ENCODE measurements at places on chromosomes 6 and 20.

GRCh38 chr20:44866703-44867335 is 18.7 kb upstream of the YWHAB start:
- no peak for DNase-seq

DNA sequence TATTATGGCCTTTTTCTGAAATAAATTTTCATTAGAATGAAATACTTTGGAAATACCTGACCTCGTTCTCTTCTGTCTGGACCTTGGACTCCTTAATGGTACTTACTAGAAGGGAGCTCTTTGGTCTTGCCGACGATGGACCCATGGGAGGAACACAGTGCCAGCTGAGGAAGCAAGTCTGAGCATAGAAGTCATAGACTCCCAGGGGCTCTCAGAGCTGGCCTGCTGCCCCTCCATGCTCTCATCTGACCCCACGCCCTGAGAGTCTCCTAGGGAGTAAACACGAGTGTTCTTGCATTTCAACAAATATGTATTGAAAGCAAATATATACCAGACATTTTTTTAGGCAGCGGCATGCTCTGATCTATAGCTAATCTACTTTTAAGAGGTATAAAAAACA is 87.8 kb downstream of the PLEKHG1 start:
- no peak for DNase-seq

- no peak for DNase-seq
Observed at GRCh38 chr20:20655883-20656282, 56.6 kb downstream of the RALGAPA2 start.

DNA sequence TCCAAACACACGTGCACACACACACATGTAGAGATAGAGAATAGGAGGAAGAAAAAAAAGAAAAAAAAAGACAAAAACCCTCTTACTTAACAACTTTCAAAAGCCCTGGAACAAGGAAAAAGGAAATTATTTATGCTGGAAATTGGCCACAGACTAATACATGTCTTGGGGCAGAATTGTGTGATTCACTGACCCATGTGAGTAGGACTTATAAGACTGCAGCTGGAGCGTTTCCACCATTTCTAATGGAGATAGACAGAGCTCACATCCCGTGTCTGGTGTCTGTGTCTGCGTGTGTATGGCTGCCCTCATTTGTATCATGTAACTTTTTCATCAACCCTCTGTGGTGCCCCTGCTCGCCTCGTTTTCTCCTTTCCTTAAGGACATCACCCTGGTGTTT is 99.8 kb upstream of the PDE10A start:
- DNase-seq, result no peak

DNA sequence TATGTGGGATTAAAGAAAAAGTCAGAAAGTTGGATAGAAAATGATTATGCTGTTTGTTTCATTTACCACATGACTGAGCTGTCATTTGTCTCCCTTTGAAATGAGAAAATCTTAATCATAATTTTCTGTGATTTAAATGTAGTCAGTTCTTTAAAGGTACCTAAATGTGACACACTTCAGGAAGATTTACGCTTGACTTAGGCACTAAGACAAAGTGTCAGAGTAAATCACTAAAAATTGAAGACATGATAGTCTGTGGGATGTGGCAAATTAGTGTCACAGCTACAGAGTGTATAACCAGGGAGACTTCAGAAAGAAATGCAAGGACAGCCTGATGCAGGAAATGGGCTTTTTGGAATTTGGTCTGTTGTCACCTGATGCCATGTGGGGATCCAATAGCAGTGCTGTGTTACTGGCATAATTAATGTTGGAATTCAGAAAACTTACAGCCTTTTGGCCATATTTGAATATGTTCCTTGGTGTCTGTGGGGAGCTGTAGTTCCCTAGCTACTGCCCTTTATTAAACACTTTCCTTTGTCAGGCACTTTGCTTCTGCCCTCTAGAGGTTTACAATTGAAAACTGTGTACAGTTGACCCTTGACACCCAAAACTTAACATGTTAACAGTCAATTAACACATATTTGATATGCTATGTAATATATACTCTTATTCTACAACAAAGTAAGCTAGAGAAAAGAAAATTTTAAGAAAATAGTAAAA is 493.8 kb downstream of the UTRN start:
- DNase-seq, result no peak

DNA sequence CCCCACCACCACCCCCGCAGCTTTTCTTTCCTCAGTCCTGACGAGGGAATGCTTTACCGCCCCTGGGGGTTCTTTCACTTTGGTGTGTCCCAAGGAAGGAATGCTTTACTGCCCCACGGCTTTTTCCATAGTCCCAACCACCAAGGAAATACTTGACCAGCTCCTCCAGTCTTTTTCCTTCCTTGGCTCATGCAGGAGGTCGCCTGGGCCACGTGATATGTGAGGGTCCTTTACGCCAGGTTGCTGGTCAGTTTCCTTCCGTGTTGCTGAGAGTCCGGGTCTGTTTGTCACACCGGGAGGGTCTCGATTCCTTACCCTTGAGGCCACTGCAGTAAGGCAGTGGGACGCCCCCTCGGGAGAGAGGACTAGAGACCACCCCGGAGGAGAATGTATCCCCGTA is 58.9 kb upstream of the CDH4 start:
- DNase-seq, result no peak

Data from glomerular endothelial cell (primary cell).